T-helper 17 cell (primary cell): ENCODE measurements at places on chromosomes 13 and 19.
A peak's percentile ranks its signal among the peaks of the same experiment; 100 is the strongest.

- H3K4me1 ChIP-seq = no peaks in the 10 kb centered on the region
- no peak overlapping the region for H3K27ac ChIP-seq
- H3K4me3 ChIP-seq = no peak overlapping the region
- no peaks in the 10 kb centered on the region for H3K27me3 ChIP-seq
- peaks cover 3% of the 10 kb centered on the region for H3K36me3 ChIP-seq
- no peak for DNase-seq
These were observed 85.6 kb upstream of the RXFP2 start for GRCh38 chr13:31653730-31654129.

DNA sequence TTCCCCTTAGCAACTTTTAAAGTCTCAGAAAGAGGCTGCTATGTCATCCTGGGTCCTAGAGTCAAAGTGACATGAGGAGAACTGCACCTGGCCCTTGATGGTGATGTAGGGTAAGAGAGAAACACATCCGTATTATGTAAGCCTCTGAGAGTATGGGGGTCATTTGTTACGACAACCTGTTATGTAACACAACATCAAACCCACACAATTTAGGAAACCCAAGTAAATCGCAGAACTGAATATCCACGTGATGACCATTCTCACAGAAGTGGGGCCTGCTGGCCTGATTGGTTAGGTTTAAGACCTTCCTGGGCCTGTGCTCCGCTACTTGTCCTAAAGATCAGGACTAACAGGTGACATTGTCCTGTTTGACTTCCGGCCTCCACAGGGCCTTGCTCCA is 15.3 kb upstream of the B3GLCT start:
- DNase-seq = no peak
- H3K4me1 ChIP-seq = peaks cover 2% of the 10 kb centered on the region
- peaks cover 4% of the 10 kb centered on the region for H3K27me3 ChIP-seq

- H3K27ac ChIP-seq = no peak overlapping the region
- no peak overlapping the region for H3K4me3 ChIP-seq
- DNase-seq = no peak
- peaks cover 2% of the 10 kb centered on the region for H3K36me3 ChIP-seq
These were observed 12.9 kb downstream of the EEF1AKMT1 start for GRCh38 chr13:20760872-20761271.

DNA sequence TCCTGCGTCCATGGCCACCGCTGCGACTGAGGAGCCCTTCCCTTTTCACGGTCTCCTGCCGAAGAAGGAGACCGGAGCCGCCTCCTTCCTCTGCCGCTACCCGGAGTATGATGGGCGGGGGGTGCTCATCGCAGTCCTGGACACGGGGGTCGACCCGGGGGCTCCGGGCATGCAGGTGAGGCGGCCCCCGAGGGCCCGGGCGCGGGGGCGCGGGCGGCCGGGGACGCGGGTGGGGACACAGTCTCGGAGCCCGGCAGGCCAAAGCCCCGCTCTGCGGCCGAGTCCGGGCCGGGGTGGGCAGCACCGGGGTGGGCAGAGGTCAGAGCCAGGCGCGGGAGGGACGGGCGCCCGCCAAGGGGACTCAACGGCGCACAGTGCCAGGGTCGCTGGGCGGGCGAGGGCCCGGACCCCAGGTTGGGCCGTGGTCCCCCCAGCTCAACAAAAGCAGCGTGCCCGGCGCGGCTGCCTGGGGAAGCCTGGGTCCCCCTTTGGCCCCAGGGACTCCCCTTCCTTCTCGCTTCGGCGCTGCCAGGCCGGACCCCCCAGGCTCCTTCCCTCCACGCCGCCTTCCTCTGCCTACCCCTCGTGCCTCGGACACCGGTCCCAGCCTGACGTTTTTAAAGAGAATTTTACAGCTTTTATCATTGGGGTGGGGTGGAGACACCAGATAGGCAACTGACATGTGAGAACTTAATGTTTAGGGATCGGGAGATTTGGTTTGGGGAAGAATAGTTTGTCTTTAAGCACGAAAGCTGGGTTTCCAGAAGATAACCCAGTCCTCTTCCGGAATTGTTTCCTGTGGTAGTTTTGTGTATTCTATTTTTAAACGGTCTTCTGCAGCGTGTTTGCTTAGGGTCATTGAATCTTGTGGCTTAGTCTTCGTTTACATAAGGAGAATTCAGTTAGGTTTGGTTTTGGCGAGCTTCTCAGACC is 509 bp downstream of the TPP2 start:
- H3K4me1 ChIP-seq = peaks cover 51% of the 10 kb centered on the region
- H3K36me3 ChIP-seq = peaks cover 8% of the 10 kb centered on the region
- H3K27me3 ChIP-seq = no peaks in the 10 kb centered on the region
- H3K4me3 ChIP-seq = peak overlapping the region; percentile 98
- peak overlapping the region; percentile 100 for H3K27ac ChIP-seq

GRCh38 chr13:31846961-31847752 is 107.8 kb downstream of the RXFP2 start:
- H3K27me3 ChIP-seq = peaks cover 12% of the 10 kb centered on the region
- H3K4me1 ChIP-seq = peaks cover 34% of the 10 kb centered on the region
- H3K36me3 ChIP-seq = no peaks in the 10 kb centered on the region
- H3K4me3 ChIP-seq = peak overlapping the region; percentile 93

GRCh38 chr13:68293631-68294030 is 1063.5 kb upstream of the PCDH9 start:
- no peak overlapping the region for H3K4me3 ChIP-seq
- no peak overlapping the region for H3K27ac ChIP-seq
- H3K27me3 ChIP-seq = no peaks in the 10 kb centered on the region
- DNase-seq = no peak
- H3K36me3 ChIP-seq = no peaks in the 10 kb centered on the region

DNA sequence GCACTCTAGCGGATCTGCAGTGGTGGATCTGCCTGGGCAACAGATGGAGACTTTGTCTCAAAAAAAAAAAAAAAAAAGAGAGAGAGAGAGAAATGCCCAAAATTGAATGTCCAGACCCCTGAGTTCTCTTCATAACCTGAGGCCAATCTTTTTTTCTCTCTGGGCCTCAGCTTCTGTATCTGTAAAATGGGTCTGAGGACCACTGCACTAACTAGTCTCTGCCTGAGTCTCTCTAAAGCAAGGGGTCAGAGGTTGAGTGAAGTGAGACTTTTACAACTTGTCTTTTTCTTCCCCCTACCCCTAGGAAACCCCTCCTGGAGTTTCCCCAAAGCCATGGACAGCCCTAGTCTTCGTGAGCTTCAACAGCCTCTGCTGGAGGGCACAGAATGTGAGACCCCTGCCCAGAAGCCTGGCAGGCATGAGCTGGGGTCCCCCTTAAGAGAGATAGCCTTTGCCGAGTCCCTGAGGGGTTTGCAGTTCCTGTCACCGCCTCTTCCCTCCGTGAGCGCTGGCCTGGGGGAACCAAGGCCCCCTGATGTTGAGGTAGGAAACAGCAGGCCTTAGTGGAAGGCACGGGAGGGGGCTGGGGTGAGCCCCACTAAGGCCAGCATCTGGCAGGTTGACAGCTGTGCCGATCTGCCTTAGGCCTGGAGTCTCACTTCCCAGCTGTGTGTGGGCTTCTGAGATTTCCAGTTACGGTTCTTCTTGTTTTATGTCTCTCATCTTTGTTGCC is 1.8 kb downstream of the TMEM91 start:
- no peak overlapping the region for H3K27ac ChIP-seq
- DNase-seq = no peak
- H3K36me3 ChIP-seq = no peaks in the 10 kb centered on the region
- H3K27me3 ChIP-seq = no peaks in the 10 kb centered on the region
- peaks cover 11% of the 10 kb centered on the region for H3K4me1 ChIP-seq
- H3K4me3 ChIP-seq = no peak overlapping the region

GRCh38 chr13:23957981-23958380 is 60.7 kb upstream of the C1QTNF9B start:
- H3K4me3 ChIP-seq = no peak overlapping the region
- H3K36me3 ChIP-seq = peaks cover 5% of the 10 kb centered on the region
- peaks cover 22% of the 10 kb centered on the region for H3K27me3 ChIP-seq
- H3K4me1 ChIP-seq = peaks cover 11% of the 10 kb centered on the region
- no peak for DNase-seq
- H3K27ac ChIP-seq = no peak overlapping the region

- DNase-seq = no peak
- no peak overlapping the region for H3K27ac ChIP-seq
- H3K4me1 ChIP-seq = peaks cover 26% of the 10 kb centered on the region
- peaks cover 12% of the 10 kb centered on the region for H3K27me3 ChIP-seq
- no peak overlapping the region for H3K4me3 ChIP-seq
These were observed 57.0 kb downstream of the SLC7A9 start for GRCh38 chr19:32812571-32812970.

DNA sequence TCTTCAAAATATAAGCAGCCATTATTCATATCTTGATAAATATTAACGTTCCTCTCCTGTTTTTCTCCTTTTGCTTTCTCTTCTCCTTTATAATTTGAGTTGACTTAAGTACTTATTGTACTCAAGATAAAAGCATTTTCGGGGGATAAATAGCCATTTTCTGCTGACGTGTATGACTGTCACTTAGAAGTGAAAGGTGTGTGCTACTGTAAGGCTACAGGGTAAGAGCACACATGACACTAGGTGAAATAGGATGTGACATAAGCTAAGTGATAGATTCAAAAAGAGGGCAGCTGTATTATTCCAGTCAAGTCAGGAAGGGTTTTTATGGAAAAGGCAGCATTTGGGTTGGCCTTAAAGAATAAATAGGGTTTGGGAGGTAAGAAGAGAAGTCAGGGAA is 128.5 kb downstream of the GPC6 start:
- H3K27me3 ChIP-seq = no peaks in the 10 kb centered on the region
- no peak overlapping the region for H3K4me3 ChIP-seq
- no peak overlapping the region for H3K27ac ChIP-seq
- no peaks in the 10 kb centered on the region for H3K4me1 ChIP-seq
- no peaks in the 10 kb centered on the region for H3K36me3 ChIP-seq

- DNase-seq = no peak
- peaks cover 36% of the 10 kb centered on the region for H3K27me3 ChIP-seq
- H3K36me3 ChIP-seq = no peaks in the 10 kb centered on the region
- no peak overlapping the region for H3K4me3 ChIP-seq
These were observed 90.5 kb downstream of the STARD13 start for GRCh38 chr13:33194820-33195692.

- no peak overlapping the region for H3K4me3 ChIP-seq
- H3K27ac ChIP-seq = peak overlapping the region; percentile 53
- H3K27me3 ChIP-seq = no peaks in the 10 kb centered on the region
- H3K4me1 ChIP-seq = peaks cover 44% of the 10 kb centered on the region
- peaks cover 2% of the 10 kb centered on the region for H3K36me3 ChIP-seq
These were observed 5.6 kb downstream of the PCID2 start for GRCh38 chr13:113202912-113203311.

- H3K27me3 ChIP-seq = no peaks in the 10 kb centered on the region
- peaks cover 16% of the 10 kb centered on the region for H3K36me3 ChIP-seq
- H3K27ac ChIP-seq = no peak overlapping the region
- no peak for DNase-seq
- H3K4me3 ChIP-seq = peak overlapping the region; percentile 47
These were observed 5.1 kb downstream of the CD37 start for GRCh38 chr19:49340069-49340864.

DNA sequence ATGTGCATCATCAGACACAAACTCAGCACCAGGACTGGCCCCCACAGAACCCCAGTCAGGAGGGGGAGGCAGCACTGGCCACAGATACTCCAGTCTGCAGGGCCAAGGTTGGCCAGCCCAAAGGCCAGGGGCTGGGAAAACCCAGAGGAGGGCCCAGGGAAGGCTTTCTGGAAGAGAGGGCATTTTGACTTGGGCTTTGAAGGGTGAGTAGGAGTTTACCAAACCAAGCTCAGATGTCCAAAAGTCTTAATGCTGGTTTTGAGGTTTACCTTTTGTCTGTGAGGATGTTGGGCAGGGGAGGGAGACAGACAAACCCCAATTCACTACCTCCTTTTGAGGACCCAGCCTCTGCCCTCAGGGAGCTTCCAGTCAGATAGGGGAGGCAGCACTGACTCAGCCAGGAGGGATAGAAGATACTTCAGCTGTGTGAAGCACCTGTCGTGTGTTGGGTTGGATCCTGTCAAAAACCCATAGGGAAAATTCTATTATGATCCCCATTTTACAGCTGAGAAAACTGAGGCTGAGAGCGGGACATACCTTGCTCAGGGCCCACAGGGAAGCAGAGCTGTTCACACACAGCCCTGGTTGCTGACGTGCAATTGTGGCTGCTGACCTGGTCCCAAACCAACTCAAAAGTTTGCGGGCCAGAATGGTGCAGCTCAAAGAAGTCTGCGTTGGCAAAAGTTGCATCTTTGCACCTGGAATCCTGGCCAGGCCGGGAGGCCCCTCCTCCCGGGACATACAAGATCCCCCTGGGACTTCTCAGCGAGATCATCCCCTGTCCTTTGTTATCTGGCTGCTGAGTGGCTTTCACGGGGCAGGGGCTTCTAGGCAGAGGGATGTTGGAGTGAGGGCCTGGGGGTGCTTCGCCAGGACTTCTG is 13.1 kb downstream of the CILP2 start:
- peaks cover 3% of the 10 kb centered on the region for H3K4me1 ChIP-seq
- no peaks in the 10 kb centered on the region for H3K27me3 ChIP-seq
- DNase-seq = no peak
- no peak overlapping the region for H3K27ac ChIP-seq

- H3K36me3 ChIP-seq = no peaks in the 10 kb centered on the region
- H3K27me3 ChIP-seq = no peaks in the 10 kb centered on the region
- no peak for DNase-seq
- no peaks in the 10 kb centered on the region for H3K4me1 ChIP-seq
These were observed 553.7 kb upstream of the PRR20A start for GRCh38 chr13:56586976-56587375.

GRCh38 chr19:46449228-46449627 is 20.5 kb upstream of the PNMA8C start:
- no peak overlapping the region for H3K27ac ChIP-seq
- H3K27me3 ChIP-seq = peaks cover 25% of the 10 kb centered on the region
- no peak overlapping the region for H3K4me3 ChIP-seq
- no peak for DNase-seq

DNA sequence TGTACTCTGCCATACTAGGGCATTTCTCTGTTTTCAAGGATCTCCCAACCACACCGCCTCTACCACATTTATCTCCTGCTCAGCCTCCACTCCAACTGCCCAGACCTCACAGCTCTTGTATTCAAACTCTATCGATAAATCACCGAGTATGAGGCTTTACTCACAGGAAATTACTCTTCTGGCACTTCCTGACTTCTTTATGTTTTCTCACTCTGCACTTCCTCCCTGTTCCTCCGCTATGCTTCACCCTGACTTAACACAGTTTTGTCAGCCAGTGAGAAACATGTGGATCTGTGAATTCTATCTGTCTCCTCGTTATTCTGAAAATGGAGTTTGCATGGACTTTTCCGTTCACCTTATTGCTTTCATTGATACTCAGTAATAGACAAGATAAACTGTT is 2.6 kb upstream of the CARD8 start:
- peak overlapping the region; percentile 90 for H3K4me3 ChIP-seq
- H3K27me3 ChIP-seq = no peaks in the 10 kb centered on the region
- peaks cover 2% of the 10 kb centered on the region for H3K36me3 ChIP-seq
- no peak for DNase-seq

- no peaks in the 10 kb centered on the region for H3K27me3 ChIP-seq
- no peaks in the 10 kb centered on the region for H3K36me3 ChIP-seq
- no peak overlapping the region for H3K4me3 ChIP-seq
- no peak for DNase-seq
- no peak overlapping the region for H3K27ac ChIP-seq
These were observed 60.5 kb upstream of the TPM4 start for GRCh38 chr19:16015805-16016173.
